ENCODE measurements at places on chromosomes 4 and X.

DNA sequence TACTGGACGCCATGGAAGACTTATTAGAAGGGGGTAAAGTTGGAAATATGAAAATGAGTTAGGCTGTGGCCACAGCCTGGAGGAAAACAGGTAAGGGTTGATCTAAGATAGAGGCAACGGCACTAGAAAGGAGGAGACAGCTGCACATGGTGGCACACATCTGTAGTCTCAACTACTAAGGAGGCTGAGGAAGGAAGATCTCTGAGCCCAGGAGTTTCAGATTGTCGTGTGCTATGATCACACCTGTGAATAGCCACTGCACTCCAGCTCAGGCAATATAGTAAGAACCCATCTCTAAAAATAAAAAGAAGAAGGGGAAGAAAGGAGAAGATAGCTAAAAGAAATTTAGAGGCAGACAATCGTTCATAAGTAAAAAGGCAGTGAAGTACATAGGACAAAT is 87.8 kb upstream of the SORBS2 start:
- no peak for DNase-seq

GRCh38 chr4:143359644-143360193 is 23.0 kb downstream of the GAB1 start:
- peak; percentile 22 for DNase-seq

GRCh38 chr4:152663203-152664066 is 16.4 kb downstream of the TMEM154 start:
- no peak for DNase-seq

DNA sequence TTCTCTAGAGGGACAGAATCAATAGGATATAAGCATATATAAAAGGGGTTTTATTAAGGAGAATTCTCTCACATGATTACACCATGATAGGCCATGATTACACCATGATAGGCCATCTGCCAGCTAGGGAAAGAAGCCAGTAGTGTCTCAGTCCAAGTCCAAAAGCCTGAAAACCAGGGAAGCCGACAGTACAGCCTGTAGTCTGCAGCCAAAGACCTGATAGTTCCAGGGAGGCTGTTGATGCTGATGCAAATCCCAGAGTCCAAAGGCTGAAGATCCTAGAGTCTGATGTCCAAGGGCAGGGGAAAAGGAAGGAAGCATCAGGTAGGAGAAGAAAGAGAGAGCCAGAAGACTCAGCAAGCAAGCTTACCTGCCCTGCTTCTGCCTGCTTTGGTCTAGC is 411.3 kb upstream of the EMCN start:
- DNase-seq = no peak
